Ascending aorta (tissue), 2 donors: ENCODE measurements at places on chromosomes 11 and 22. TPM values are rescaled to one million over a fixed set of nuclear protein-coding genes. Genes with fewer than 3 reads are reported as not detected.

DNA sequence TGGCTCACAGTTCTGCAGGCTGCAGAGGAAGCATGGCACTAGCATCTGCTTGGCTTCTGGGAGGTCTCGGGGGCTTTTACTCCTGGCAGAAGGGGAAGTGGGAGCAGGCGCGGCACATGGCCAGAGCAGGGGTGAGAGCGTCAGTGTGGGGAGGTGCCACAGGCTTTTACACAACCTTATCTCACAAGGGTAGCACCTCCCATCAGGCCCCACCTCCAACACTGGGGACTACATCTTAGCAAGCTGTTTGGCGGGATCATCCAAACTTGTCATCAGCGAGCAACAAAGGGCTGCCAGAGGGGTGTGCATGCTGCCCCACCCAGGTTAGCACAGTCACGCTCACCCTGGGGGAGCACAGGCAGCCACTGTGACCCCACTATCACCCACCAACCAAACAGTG lies 18.9 kb upstream of the YPEL1 start:
- no peak for DNase-seq

- DNase-seq: no peak
Observed at GRCh38 chr22:39920134-39920743, 19.4 kb downstream of the GRAP2 start.

DNA sequence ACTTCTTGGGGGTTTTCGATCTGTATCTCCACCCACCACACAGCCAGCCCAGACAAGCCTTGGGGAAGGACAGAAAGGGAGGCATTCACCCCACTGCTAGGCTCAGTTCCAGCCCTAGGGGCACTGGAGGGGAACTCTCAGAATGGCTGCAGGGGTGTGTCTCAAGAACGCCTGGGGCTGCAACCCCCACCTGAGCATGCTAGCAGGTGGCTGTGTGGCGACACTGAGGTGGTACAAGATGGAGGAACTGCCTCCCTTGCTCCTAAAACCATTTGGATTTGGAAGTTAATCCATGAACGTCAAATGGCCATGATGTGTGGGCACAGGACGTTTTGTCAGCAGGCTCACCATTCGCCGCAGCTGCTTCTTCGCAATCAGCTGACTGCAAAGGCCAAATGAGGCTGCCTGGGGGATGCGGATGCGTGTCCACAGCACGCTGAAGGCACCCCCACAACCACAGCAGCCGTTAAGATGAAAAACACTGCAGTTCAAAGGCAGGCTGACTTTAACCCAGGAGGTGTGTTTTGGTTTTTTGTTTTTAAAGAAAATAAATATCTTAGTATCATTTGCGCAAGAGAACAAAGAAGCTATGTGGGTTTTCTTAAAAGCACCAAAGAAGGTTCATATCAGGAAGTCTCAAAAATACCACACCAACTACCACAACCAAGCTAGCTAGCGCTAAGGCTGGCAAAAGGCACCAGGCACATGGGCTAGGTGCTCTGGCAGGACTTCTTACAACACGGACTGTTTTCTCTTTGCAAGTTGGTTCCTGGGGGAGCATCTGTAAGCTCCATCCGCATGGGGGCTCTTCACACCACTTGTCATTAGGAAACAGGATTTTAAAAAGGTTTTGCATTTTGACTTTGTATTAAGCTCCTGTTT lies 22.2 kb upstream of the NAP1L4 start:
- no peak for DNase-seq

The PPP1CA gene
- total RNA-seq: 113 TPM

The TTC36 gene
- 30.4 TPM for total RNA-seq

The TRIM49 gene
- total RNA-seq: not detected

DNA sequence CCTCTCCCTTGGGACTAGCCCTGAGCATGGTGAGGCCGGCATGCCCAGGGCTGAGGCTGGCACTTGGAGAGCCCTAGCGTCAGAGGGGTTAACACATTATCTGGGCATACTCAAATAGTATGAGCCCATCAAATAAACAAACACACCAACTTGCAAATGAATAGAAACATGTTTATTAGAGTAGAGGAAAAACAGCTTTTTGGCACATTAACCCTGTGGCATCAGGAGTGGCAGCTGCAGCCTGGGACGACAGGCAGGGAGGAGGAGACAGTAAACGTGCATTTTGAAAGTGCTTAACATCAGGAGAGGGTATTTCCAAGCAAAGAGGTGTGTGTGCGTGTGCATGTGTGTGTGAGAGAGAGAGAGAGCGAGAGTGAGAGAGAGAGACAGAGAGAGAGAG lies 684.9 kb downstream of the NTM start:
- no peak for DNase-seq

The SHANK2 gene
- 0.53 TPM for total RNA-seq

GRCh38 chr11:32940865-32941264 lies 48.3 kb downstream of the QSER1 start:
- DNase-seq: no peak

GRCh38 chr11:91804042-91804441 lies 420.6 kb upstream of the FAT3 start:
- DNase-seq: no peak

DNA sequence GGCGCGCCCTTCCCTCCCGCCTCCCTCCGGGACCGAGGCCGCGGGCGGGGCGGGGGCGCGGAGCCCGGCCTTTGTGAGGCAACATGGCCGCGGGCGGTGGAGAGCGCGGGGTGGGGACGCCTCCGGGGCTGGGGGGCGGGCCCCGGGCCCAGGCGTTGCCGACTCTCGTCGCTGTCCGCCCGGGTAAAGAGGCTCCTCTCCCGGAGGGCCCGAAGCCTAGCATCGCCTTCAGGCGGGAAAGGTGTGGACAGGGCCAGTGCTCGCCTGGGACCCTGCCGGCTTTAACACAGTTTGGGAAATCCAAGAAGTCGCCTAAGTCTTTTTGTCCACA lies 369 bp downstream of the DGCR8 start:
- peak; percentile 37 for DNase-seq

DNA sequence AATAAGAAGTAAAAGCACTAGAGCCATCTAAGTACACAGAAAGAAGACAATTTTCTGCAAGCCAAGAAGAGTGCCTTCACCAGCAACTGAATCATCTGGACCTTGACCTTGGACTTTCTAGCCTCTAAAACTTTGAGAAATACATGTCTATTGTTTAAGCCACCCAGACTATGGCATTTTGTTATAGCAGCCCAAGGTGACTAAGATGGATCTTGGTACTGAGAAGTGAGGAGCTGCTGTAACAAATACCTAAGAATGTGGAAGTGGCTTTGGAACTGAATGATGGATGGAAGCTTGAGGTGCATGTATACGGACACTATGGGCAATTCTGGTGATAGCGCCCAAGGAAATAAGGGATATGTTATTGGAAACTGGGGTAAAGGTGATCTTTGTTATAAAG lies 14.9 kb downstream of the CFAP300 start:
- DNase-seq: no peak

- DNase-seq: no peak
Observed at GRCh38 chr11:41201156-41201555, 258.3 kb downstream of the LRRC4C start.

DNA sequence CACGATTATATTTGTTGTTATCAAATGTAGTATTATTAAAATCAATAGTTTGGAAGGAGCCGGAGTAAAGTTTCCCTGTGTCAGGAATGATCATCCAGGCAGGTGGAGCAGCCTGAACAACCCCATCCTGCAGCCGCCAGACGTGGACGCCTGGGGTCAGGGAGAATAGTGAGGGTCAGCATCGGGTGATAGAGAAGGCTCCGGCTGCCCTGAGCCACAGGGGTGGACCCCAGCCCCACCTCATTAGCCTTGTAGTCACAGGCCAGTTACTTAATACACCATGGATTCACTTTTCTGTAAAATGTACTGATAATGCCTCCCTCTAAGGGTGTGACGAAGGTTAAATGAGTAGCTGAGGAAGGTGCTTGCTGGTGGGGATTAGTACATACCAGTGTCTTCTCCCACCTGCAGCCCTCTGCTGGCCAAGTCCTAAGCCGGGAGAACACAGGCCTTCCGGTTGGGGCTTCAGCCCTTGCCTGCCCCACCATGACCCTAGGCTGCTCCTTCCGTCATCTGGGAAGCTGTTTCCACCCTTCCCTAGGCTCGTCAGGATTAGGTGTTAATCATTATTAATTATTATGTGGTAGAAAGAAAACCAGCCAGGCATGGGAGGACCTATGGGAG lies 14.9 kb downstream of the TMEM121B start:
- DNase-seq: no peak

GRCh38 chr11:116427903-116428637 lies 344.7 kb downstream of the BUD13 start:
- DNase-seq: no peak

GRCh38 chr11:7089328-7090251 lies 792 bp downstream of the RBMXL2 start:
- DNase-seq: no peak

DNA sequence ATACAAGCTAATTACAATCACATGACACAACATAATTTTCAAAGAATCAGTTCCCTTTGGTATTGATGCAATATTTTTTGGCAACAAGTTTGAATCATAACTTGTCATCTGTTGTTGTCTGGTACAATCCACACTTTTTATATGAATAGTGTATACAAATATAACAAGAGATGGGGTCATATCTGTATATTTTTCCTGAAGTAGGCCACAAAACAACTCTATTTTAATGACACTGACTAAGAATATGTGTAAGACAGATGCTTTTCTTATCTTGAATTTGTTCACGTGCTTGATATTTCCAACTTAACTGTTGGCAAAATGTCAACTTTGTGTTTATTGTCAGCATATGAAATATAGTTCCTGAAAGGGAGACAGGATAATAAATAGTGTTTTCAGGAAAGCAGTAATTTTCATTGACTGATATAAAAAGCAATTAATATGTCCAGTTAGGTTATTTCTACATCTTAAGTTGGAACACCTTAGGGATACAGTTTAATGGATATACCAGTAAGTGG lies 27.9 kb downstream of the NOX4 start:
- no peak for DNase-seq

GRCh38 chr11:66317723-66318599 lies 1.1 kb upstream of the CD248 start:
- peak; percentile 81 for DNase-seq

The MUC5AC gene
- total RNA-seq: 0.11 TPM

DNA sequence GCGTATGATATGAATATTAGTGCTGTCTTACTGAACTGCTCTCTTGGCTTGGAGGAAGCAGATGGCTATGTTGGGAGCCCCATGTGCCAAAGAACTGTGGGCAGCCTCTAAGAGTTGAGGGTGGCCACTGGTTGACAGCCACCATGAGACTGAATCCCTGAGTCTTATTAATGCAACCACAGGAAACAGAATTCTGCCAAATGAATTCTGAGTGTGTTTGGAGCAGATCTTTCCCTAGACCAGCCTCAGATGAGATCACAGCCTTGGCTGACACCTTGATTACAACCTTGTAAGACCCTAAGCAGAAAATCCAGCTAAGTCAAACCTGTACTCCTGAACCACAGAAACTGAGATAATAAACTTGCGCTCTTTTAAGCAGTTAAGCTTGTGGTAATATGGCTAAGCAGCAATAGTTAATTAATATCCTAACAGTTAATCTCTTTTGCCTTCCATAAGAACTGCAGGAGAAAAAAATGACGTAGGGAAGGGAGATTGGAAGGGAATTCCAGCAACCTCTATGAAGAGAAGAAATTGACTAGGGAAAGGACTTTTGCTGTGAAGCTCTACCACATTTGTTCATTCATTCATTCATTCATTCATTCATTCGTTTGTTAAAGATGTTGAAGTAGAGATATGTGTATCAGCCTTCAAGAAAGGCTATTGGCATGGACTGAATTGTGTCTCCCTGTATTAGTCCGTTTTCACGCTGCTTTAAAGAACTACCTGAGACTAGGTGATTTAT lies 26.8 kb downstream of the ADM start:
- no peak for DNase-seq

DNA sequence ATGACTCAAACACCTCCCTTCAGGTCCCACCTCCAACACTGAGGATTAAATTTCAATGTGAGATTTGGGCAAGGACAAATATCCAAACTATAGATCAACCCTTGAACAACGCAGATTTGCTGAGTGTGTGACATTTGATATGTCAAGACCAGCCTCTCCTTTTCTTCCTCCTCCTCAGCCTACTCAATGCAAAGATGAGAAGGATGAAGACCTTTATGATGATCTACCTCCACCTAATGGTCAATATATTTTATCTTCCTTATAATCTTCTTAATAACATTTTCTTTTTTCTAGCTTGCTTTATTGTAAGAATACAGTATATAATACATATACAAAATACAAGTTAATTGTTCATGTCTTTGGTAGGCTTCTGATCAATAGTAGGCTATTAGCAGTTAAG lies 67.5 kb upstream of the MPPED2 start:
- no peak for DNase-seq

DNA sequence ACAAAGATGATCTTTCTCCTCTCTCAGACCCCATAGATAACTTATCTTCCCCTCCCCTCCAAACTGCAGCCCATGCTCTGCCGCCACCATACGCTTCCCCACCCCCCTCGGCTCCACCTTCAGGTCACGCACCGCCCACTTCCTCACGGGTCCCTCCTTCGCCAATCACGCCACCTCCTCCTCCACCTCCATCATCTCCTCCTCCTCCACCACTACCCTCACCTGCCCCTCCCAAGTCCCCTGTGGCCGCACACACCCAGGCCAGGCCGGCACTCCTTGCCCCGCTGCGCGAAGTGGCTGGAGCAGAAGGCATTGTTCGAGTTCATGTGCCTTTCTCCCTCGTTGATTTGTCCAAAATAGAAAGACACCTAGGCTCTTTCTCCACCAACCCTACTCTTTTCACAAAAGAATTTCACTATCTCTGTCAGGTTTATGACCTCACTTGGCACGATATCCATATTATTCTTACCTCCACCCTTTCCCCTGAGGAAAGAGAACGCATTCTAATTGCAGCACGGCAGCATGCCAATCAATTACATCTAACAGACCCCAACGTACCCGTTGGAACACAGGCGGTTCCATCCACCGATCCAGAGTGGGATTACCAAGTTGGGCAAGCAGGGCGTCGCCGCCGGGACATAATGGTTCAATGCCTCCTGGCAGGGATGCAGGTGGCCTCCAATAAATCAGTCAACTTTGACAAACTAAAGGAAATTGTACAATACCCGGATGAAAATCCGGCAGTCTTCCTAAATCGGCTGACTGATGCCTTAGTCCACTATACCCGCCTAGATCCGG lies 12.3 kb upstream of the OR56A3 start:
- no peak for DNase-seq

GRCh38 chr11:11349870-11350337 lies 3.1 kb downstream of the CSNK2A3 start:
- DNase-seq: no peak

The APOL4 gene
- total RNA-seq: not detected

- no peak for DNase-seq
Observed at GRCh38 chr11:122883646-122883979, 1.1 kb downstream of the JHY start.

- DNase-seq: no peak
Observed at GRCh38 chr11:36976741-36977140, 378.7 kb upstream of the RAG2 start.

GRCh38 chr11:62671236-62671607 lies 251 bp upstream of the UQCC3 start:
- no peak for DNase-seq

The REXO2 gene
- total RNA-seq: 134 TPM

DNA sequence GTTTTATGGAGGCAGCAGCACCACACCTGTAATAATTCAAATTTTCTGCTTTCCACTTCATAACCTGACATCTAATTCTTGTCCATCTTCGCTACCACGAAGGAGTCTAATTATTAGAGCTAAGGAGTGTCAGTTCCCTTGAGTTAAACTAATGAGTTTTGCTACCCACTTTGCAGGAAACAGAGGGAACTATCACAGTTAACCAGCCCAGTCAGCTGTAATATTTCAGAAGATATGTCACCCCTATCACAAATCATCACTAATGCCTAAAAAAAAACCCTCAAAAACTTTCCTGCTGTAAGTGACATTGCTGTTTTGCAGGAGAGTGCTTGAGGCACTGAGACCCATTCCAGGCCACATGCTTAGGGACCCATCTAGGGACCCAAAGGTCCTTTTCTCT lies 8.4 kb downstream of the TECTA start:
- no peak for DNase-seq

The OPCML gene
- total RNA-seq: not detected
